ENCODE measurements at places on chromosomes 4 and X.
A peak's percentile ranks its signal among the peaks of the same experiment; 100 is the strongest.

- peak; percentile 24 for DNase-seq
Observed at GRCh38 chr4:140256335-140256734, 102.4 kb upstream of the MAML3 start.

DNA sequence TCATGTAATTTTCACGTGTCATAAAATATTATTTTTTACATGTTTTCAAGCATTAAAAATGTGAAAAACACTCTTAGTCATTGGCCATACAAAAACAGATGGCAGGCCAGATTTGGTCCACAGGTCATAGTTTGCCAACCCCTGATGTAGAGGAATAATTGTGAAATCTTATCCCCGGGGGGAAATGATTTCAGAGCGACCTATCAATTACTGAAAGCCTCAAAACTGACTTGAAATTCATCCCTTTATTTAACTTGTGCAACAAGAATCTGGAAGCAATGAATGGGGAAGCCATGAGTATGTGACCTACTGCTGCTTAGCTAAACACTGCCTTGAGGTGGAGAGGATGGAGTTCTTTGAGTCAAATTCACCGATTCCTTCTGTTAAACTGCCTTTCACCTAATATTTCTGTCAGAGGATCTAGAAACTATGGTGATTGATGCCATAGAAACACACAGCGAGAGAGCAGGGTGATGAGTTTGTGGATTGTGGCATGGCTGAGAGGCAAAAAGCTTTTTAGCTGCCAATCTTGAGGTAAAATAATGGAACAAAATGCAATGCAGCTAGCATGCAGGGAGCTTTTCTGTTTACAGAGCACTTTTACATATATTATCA, 30.3 kb upstream of the BRS3 start:
- DNase-seq, result no peak

- no peak for DNase-seq
Observed at GRCh38 chr4:184641022-184641421, 8.2 kb downstream of the CASP3 start.

DNA sequence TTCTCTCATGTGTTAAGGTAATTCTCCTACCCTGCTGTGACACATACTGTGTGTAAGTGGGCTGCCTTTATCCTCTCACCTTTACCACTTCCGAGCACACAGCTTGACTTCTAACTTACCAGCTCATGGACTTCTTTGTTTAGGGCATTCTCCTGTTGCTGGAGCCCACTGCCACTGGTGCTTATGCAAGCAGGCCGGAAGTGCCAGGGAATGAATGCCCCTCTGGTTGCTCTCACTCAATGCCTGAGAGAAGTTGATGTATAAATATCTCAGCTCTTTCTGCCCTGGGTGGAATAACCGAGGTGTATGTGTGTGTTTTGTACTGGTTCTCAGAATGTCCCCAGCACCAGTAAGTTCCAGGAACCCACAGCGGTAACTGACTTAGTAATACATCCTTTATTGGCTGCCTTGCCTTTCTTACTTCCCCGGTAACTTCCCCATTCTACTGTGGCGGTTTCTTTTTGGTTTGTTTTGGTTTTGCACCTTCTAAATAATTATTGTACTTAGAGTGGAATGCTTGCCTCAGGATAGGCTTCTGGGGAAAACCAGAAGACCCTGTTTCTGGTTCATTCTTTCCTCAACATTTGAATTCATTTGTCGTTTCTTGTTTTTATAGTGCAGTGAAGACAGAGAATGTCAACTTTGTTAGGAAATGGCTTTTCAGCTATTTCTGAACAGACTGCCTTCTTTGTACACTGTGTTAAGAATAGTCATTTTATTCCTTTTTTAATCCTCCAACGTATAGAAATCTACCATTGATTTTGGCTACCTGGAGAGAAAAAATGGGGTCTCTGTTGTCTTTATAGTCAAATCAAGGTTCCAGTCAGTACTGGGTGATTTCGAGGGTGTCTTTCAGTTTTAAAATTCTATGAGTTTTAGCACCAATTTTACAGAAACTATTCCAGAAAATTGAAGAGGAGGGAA, 45.4 kb downstream of the CXorf58 start:
- DNase-seq, result peak; percentile 45

- no peak for DNase-seq
Observed at GRCh38 chr4:120443116-120443515, 376.5 kb upstream of the MAD2L1 start.

DNA sequence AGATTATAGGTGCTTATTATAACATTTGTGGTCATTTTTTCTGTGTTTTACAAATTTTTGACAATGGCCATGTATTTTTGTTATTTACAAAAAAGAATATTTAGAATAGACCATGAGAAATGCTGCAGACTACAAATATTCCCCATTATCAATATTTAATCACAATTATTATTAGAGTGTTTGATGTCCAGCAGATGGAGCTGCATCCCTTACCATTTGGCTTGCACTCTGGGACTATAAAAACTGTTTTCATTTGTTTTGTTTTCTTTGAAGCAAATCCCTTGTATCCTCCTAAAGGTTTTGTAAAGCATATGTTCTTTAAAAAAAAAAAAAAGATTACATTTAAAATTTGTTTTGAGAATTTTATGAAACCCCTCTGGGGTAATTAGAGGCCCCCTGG, 85.6 kb upstream of the CXorf66 start:
- DNase-seq, result no peak

DNA sequence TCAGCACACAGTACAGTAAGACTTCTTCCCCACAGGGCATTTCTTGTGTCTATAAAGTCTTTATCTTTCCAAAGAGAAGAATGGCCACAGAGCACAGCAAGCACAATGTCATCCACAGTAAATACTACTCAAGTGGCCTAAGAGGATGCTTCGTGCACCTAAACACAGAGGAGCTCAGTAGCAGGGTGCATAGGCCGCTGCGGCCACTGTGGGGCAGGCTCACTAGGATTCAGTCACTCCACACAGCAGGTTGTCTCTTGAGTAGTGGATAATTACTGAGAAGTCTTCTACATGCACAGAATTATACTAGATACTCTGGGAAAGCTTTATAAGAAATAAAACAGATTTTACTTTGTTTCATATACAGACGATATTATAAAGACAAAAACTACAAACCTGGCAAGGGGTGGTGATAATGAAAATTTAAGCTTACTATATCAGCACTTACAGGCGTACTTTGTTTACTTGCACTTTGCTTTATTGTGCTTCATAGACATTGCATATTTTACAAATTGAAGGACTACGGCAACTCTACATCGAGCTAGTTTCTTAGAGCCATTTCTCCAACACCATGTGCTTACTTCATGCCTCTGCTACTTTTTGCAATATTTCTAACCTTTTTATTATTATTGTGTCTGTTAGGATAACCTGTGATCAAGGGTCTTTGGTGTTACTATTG, 78.5 kb downstream of the PRDM5 start:
- no peak for DNase-seq

GRCh38 chrX:22033818-22034217, 1.7 kb downstream of the PHEX start:
- DNase-seq, result no peak

DNA sequence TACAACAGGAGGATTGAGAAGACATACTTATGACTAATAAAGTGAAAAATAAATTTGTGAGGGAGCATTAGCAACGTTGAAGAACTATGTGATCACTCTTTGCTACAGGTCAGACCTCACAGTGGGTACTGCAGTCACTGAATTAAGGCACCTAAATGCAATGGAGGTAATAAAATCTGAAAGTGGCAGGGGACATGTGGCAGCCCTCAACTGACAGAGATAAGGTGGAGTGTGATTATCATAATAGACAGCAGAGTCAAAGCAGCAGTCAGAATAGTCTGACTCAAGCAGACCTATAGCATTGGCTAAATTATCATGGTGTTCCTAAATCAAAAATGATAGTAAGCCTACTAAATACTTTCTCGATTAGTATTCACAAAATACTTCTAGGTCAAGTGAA, 1220.5 kb downstream of the PCDH18 start:
- DNase-seq, result no peak

- DNase-seq, result no peak
Observed at GRCh38 chr4:184430163-184430562, 44.2 kb downstream of the IRF2 start.

DNA sequence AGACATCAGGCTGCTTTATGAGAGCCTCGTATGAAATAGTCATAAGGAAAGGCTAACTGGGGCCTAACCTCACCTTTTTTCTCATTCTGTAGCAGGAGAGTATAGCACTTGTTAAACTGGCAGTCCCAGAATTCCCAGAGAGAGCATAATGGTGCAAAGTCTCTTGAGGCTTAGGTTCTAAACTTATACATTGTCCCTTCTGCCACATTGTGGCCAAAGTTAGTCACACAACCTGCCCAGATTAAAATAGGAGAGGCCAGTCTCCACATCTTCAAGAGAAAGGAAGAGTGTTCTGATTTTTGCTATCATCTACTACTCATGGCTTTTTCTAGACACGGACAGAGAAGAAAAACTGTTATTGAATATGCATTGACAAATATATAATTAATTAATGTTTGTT, 1588.9 kb upstream of the PCDH7 start:
- DNase-seq, result no peak

GRCh38 chrX:77453190-77453589, 6.0 kb downstream of the FGF16 start:
- DNase-seq, result no peak

DNA sequence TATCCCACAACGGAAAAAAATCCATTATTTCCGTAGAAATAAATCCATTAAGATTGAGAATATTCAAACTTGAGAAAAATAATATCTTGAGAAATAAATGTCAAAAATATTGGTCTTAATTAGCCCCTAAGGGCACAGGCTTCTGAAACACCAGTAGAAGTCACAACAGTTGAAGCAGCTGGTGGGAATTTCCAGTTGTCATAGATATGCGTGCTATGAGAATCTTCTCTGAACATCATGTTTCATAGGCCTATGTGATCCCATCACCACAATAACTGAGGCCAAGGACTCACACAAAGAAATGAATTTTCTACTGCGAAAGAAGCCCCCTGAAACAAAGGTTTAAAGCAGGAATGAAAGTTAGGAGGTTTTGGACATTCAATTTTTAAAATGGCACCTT, 292.0 kb downstream of the DTHD1 start:
- no peak for DNase-seq

DNA sequence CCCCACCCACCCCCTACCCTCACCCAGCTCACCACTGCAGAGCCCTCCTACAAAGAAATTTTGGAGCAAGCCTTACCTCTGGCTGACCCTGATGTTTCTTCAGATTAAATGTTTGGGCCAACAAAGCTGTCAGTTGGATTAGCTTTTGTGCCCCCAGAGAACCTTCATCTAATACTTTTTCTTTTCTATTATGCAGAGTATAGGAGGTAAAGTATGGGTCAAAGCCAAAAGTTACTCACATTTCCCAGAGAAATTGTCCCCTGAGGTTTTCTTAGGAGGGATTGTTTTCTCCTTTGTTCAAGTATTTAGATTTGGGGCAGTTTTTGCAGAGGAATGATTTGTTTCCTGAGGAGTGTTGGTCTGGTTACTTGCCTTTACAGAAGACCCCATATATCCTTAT, 69.5 kb downstream of the AASDH start:
- DNase-seq, result no peak

DNA sequence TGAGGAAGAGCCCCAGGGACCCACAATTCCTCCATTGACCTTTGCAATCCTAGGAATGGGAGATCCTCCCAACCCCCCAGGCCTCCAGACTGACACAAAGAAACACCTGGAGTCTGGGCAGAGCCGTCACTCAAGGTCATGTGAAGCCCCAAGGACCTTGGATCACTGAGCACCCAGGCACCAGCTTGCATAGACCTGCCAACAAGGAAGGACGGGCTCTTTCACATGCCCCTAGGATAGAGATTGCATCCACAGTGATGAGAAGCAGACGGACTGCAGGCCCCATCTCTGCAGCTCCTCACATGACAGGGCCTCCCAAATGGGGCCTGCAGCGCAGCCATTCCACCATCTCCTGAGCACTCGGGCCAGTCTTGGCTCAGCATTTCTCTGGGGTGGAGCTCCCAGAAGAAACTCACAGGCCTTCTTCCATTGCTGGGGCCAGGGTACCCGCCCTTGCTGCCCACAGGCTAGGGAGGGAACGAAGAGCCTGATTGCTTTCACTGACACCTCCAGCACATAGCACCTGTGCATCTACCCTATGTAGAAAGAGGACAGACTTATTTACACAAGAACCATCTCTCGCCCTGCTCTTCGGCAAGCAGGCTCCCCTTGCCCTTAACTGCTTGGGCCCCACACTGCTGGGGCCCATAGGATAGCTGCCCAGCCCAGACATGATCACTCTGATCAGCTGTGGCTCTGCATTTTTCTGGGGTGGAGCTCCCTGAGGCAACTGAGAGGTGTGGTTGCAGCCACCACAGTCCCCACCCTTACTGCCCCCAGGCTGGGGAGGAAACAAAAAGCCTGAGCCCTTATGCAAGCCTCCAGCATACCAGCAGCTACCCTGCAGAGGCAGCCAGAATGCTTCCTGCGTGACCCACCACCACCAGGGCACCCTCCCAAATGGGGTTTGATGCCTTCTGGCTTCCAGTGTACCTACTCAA, 185.7 kb upstream of the ZCCHC13 start:
- no peak for DNase-seq

- peak; percentile 29 for DNase-seq
Observed at GRCh38 chrX:69493193-69493592, 10.9 kb upstream of the NALF2 start.

- DNase-seq, result no peak
Observed at GRCh38 chr4:169189372-169189771, 81.4 kb downstream of the SH3RF1 start.

DNA sequence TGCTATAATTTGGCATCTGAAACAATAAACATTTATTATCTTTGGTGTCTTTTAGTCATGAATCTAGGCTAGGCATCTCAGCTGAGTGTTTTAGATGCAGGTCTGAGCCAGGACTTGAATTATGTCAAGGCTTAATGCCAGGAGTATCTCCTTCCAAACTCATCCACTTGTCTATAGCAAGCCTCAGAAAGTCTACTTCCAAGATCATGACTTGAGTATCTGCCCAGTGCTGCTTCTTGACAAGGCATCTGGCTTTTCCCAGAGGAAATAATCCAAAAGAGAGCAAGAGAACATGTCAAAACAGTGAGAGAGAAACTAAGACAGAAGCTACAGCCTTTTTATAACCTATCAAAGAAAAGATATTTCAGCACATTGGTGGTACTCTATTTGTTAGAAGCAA, 1052.1 kb upstream of the PCDH10 start:
- DNase-seq, result no peak

DNA sequence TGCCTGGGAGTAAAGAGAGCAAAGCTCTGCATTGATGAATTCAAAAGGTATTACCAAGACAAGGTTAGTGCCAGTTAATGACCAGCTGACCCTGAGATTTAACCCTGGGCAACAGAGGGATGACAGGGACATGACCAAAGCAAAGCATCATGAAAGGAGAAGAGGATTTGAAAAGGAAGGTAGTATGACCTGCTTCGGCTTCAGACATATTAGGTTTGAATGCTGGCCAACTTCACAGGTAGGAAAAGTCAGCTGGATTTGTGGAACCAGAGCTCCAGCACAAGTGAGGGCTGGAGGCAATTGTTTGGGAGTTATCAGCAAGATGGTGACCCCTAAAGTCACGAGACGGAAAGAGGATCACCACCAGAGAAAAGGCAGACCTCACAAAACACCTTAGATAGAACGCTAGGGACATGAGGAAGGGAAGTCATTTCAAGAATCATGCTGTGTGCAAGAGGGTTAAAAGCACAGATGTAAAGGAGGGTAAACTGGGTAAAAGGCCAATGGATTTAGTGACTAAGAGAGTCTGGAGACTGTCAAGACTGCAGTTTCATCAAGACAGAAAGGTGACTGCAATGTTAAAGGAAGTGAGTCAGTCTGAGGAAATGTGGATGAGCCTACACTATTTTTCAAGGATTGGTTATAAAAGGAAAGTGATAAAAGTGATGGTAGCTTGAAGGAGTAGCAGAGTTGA, 45.6 kb downstream of the SH3RF1 start:
- DNase-seq, result no peak

All from CD4-positive, alpha-beta T cell treated with Interleukin-4 for 1 hour (primary cell).